Left lobe of liver (tissue), 2 donors: ENCODE measurements at places on chromosomes 6 and 20.

- DNase-seq, result peak; percentile 54
These were observed 100.1 kb upstream of the AGPAT4 start for GRCh38 chr6:161373905-161374451.

DNA sequence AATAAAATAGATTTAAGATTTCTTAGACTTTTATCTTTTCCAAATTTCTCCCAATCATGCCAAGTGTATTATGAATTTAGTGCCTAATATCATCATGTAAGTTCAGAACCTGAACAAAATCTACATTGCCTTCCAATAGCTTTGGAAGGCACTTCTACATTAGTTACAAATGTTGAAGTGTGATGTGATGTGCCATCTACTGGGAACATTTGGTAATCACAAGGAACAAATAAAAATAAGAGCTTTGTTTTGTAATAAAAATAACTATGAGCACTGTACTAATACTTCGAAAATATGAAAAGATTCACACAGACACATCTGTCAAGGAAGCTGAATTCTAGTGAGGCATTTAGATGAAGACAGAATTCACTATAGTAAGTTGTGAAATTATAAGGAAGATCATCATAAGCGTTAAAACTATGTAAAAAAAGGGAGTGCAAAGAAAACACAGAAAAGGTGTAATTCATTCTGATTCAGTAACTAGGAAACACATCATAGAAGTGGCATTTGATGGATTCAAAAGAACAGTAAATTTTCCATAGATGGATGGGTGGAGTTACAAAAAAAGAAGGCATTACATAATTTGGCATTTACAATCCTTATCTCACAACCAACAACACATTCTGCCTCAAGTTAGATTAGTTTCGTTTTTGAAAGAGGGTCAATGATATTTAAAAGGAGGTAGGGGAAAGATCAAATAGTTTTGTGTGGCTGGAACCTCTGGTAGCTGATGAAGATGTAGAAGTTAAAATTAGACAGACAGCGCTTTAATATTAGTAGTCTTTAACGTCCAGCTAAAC lies 161.0 kb downstream of the ASCC3 start:
- no peak for DNase-seq

GRCh38 chr6:73497915-73498314 lies 22.9 kb downstream of the EEF1A1 start:
- no peak for DNase-seq

DNA sequence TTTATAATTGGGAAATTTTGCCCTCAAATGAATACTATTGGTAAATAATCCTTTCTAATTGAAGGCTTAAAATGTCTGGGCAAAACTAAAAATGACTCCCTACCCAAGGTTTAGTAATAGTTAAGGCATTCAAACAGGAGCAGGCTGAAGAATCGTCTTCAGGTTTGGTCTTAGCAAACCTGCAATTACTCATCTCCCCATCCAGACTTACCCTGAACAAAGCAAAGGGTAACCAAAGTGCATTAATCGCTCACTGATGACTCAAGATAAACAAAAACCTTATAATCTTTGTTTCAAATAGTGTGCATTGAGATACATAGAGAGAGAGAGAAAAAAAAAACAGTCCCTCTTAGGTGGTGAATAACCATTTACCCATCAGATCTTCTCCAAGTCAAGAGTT lies 225.5 kb downstream of the BMP2 start:
- no peak for DNase-seq

- no peak for DNase-seq
These were observed 73.1 kb downstream of the DNAAF9 start for GRCh38 chr20:3334156-3334943.

GRCh38 chr20:33679758-33680485 lies 5.7 kb upstream of the NECAB3 start:
- DNase-seq, result no peak

DNA sequence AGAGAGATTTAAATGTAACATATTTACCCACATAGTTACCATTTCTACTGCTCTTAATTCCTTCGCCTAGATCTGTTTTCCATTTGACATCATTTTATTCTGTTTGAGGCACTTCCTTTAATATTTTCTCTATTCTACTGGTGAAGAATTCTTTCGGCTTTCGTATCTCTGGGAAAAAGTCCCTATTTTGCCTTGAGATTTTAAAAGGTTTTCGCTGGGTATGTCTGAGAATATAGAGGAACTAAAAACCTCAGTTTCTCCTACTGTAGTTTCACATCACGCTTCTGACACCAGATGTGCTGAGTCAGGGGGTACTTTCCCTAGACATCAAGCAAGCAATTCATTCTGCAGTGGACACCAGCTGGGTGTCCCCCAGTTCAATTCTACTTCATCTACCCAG lies 61.7 kb downstream of the E2F3 start:
- no peak for DNase-seq

GRCh38 chr20:24361541-24361940 lies 107.9 kb upstream of the SYNDIG1 start:
- DNase-seq, result no peak

- no peak for DNase-seq
These were observed 85.2 kb downstream of the KIF16B start for GRCh38 chr20:16488086-16488485.

GRCh38 chr6:75605635-75606034 lies 4.0 kb downstream of the SENP6 start:
- no peak for DNase-seq
